ENCODE measurements at places on chromosomes 2 and 18.

GRCh38 chr2:230895536-230896345 is 29.3 kb downstream of the GPR55 start:
- no peak for DNase-seq

- DNase-seq: peak; percentile 47
Observed at GRCh38 chr2:237888389-237888788, 29.0 kb downstream of the RAMP1 start.

DNA sequence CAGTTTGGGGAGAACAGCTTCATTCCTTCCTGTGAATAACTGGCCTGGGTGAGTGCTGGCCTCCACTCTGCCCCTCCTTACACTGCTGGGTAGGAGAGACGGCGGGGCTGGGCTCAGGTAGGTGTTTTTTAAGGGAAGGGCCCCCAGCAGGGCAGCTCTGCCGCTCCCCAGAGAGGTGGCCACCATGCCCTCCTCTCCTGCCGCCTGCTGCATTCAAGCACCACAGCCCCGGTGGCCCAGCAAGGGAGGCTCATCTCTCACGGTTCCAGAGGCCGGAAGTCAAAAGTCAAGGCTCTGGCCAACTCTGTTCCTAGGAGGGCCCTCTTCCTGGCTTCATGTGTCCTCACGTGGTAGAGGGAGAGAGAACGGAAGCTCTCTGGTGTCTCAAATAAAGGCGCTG is 81.1 kb downstream of the SH3BP4 start:
- no peak for DNase-seq

DNA sequence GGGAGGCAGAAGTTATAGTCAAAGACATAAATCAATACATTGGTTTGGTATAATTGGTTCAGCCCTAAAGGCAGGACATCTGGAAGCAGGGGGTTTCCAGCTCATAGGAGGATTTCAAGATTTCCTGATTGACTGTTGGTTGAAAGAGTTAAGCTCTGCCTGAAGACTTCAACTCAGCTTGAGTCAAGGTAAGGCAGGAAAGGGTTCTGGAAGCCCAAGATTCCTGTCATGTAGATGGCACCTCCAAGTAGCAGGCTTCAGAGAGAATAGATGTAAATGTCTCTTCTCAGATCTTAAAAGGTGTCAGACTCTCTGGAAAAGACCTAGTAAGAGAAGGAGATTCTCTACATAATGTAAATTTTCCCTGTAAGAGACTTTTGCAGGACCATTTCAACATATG is 335.3 kb downstream of the RIT2 start:
- no peak for DNase-seq

DNA sequence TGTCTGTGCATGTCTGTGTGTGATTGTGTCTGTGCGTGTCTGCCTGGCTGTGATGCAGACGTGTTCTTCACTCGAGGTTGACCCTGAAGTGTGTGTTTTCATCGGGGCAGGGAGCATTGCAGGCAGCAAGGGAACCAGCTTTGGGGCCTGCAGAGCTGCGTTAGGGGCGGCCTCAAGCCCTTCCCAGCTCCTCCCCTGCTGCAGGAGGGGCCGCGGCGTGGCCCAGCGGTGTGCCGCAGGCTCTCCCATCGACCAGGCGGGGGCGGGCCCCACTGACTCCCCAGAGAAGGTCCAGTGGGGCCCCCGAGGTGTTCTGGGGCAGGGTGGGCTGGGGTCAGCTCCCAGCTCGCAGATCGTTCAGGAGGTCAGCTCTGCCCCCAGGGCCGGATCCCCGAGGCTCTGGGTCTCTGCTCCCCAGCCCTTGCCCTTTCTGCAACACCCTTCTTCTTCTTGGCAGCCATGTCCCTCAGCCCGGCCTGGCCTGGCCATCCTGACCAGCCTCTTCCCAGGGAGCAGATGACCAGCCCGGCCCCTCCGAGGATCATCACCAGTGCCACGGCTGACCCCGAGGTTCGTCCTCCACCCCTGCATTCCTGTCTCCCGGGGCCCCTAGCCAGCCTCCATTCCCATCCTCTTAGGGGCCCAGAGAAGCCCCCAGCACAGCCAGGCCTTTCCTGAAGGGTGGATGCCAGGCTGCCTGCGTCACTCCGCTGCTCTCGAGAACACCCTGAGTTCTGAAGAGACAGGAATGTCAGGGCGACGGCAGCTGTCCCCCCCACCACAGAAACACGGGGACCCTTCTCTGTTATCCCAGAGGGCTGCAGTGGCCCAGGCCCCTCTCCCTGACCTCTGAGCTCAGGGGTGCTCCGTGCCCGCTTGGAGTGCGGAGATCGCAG is 11.1 kb upstream of the KLHL30 start:
- DNase-seq: peak; percentile 58

GRCh38 chr2:239223310-239224198 is 177.3 kb downstream of the HDAC4 start:
- peak; percentile 67 for DNase-seq

DNA sequence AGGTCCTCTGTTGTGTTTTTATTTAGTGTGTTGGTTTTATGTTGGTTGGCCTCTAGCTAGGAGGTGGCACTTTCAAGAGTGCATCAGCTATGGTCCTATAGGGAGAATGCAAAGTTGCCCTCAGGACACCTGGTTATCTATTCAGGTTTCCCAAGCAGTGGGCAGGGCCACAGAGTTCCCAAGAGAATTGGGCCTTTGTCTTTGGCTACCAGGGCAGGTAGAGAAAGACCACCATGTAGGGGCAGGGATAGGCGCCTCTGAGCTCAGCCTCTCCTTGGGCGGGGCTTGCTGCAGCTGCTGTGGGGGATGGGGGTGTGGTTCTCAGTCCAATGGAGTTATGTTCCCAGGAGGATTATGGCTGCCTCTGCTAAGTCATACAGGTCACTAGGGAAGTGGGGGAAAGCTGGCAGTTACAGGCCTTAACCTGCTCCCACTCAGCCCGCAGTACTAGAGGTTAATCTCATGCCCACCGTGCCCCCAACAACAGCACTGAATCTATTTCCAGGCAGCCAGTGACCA is 26.0 kb downstream of the ABCB11 start:
- no peak for DNase-seq

DNA sequence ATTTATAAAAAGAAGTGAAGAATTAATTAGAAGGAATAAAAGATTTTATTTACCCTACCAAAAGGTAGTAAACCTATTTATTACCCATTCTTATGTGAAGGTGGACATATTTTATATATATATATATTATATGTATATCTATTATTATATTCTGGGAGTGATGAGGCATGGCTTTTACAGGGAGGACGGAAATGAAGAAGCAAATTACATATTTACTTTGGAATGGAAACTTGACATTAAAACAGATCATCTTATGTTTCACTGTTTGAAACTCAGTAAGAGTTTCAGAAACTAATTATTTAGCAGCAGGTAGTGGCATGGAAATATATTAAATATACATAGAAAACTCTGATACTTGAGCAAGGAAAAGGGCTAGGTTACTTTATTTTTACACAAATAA is 143.4 kb downstream of the LCLAT1 start:
- no peak for DNase-seq

DNA sequence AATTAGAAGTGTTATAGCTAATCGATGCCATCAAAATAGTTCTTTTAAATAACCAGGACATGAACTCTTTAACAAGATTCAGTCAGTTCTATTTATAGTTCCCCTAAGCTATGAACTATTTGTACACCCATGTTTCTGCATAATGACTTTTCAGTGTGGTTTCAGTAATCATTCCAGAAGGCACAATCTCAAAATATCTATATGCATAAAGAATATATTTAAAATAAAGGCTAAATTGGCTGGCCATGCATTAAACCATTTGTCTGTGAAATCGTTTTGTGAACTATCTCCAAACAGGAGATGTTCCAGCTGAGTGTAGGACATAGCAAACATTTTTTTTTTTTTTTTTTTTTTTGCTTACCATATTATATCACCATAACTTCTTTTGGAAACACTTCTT is 719.3 kb downstream of the PLCL1 start:
- DNase-seq: no peak

GRCh38 chr18:78423811-78424210 is 555.8 kb upstream of the SALL3 start:
- no peak for DNase-seq

- no peak for DNase-seq
Observed at GRCh38 chr2:48274040-48274439, 255.9 kb upstream of the STON1 start.

- no peak for DNase-seq
Observed at GRCh38 chr2:69769272-69769671, 27.3 kb downstream of the ANXA4 start.

- DNase-seq: no peak
Observed at GRCh38 chr2:27776696-27777095, 5.2 kb downstream of the MRPL33 start.

DNA sequence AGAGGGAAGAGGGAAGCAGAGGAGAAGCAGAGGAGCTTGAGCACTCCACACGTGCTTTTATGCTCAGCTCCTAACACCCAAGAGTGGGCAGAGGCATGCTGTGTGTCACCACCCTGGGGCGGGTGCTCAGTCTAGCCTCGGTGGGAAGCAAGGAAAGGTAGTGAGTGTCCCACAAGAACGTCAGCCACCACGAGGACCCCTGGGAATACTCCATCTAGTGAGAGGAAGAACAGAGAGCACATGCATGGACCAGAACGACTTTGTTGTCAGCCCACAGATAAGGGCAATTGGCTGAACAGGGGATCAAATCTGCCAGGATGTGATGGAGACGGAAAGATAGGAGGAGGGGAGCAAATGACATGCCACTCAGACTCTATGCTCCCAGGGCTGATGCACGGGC is 83.4 kb downstream of the XDH start:
- DNase-seq: no peak

DNA sequence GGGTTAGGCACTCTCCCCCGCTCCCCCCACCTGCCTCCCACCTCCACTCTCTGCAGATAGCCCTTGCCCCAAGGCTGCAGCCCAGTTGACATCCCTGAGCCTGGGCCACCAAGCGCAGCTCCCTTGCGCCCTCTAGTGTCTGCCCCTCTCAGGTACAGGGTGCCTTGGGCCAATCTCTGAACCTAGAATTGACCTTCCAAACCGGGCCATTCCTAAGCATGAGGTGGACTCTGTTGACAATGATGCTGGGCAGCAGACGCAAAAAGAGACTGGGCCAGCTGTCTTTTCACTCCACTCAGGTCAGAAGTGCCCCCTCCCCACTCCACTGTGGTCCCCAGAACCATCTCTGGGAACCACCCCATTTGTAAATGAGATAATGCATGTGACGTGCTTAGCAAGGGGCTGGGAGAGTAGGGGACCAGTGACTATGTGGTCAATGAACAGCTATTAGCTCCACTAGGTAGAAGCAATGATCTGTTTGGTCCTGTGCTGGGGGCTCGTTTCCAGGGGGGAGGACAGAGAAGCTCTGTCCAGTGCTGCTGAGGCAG is 43.3 kb upstream of the PLB1 start:
- DNase-seq: peak; percentile 13

- DNase-seq: no peak
Observed at GRCh38 chr2:28366496-28367282, 26.0 kb upstream of the FOSL2 start.

DNA sequence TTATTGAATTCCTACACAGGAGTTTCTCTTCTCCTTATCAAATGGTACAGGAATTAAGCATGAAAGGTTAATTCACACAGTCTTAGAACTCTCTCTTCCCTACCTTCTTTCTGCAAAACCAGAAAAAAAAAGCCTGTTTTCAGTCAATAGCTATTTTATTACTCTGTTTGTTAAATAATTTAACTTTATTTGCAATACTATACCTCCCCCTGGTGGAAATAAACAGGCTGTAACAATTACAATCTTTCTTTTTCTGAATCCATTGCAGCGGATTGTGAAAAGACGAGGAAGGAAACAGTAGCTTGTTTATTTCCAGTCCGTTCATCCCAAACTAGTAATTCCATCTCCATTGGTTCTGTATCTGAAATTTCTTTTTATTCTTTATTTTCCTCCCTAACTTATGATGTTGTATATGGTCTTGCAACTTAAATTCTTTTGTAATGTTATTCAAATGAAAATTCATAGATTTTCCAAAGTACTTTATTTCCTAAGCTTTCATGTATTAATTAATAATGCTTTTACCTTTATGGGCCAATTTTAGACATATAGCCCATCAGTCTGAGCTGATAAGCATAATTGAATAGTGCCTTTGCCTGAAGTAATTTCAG is 165.2 kb downstream of the SH3BP4 start:
- DNase-seq: peak; percentile 12

DNA sequence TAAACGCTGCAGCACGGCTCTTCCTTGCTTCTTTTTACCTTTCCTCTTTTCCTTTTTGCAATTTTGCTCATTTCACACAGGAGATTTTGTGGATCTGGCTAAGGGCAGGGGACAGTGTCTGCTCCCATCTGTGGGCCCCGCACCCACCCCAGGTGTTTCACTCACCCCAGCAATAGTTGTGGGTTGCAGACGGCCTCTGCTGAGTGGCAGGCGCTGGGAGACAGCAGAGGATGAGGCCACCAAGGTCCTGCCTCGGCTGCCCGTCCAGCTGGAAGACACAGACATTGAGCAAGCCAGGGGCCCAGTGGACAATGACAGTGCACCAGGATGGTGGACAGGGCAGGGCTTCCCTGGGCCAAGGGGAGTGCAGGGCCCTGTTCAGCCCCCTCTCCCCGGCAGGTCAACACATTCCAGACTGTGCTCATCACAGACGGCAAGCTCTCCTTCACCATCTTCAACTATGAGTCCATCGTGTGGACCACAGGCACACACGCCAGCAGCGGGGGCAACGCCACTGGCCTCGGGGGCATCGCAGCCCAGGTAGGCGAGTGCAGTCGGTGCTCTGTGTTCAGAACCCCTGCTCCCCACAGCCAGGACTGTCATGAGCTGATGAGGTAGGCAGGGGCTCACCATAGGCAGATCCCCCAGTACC is 35.0 kb downstream of the SNED1 start:
- DNase-seq: no peak

- no peak for DNase-seq
Observed at GRCh38 chr2:229044581-229044980, 226.5 kb downstream of the PID1 start.

DNA sequence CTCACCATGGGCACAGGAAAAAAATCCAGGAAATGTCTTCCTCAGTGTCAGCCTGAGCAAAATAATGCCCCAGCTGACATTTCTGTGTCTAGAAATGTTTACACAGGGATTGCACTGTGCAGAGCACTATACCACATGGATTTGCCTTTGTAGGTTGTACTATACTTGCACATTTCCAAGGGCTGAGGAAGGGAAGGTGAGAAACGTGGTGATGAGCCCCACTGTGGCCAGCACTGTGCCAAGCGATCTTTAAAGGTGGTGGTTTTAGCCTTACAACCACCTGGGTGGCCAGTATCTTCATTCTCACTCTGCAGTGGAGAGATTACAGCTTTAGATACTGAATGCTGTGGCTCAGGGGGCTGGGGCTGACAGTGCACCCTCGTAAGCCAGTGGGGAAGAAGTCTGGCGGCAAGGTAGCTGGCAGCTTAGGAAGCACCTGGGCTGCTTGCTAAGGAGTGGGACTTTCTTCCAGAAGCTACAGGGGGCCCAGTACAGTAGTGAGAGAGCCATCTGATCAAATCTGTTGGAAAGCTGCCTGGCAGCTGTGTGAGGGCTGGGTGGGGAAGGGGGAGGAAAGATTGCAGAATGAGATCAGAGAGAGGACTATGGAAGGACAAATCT is 81.4 kb upstream of the MSH2 start:
- no peak for DNase-seq

DNA sequence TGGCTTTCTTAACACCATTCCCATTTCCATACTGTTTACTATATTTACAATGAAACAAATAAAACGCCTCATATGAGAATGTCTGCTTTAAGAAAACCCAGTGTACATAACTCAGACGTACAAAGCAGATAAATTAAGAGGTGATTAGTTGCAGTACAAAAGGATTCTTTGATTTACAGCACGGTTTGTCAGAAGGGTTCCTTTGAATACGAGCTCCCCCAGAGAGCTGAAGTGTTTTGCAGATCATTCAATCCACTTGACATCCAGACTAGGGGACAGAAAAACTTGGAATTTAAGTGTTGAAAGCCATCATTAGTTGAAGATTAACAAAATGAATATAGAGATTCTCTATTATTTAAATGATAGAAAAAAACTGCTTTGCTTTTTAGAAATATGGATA is 72.5 kb downstream of the RAPGEF4 start:
- DNase-seq: no peak

All from fibroblast of the conjunctiva (primary cell).